Activated T-helper 1 cell treated with Interleukin-2 at 50 U/mL for 16 hours (primary cell): ENCODE measurements at places on chromosomes 3 and 15.

- no peak for DNase-seq
These were observed 67.1 kb upstream of the CDV3 start for GRCh38 chr3:133506215-133506901.

DNA sequence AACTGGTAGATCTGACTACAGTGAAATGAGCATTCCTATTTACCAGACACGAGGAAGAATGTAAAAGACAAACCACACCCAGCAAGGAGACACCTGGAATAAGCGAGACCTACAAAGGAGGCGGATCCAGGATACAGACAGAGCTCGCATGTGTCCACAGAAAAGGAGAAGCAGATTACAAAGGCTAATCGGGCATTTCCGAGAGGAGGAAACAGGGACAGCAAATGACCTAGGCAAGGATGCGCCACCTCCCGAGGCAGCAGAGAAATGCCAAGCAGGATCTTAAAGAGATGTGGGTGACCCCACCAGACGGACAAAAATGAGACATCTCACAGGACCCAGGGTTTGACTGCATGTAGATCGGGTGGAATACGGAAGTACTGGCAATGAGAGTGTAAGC, 63.2 kb upstream of the IQSEC1 start:
- no peak for DNase-seq

GRCh38 chr15:84887938-84888337, 3.5 kb downstream of the SLC28A1 start:
- DNase-seq = no peak

GRCh38 chr15:74390647-74391288, 23.3 kb upstream of the CYP11A1 start:
- no peak for DNase-seq

DNA sequence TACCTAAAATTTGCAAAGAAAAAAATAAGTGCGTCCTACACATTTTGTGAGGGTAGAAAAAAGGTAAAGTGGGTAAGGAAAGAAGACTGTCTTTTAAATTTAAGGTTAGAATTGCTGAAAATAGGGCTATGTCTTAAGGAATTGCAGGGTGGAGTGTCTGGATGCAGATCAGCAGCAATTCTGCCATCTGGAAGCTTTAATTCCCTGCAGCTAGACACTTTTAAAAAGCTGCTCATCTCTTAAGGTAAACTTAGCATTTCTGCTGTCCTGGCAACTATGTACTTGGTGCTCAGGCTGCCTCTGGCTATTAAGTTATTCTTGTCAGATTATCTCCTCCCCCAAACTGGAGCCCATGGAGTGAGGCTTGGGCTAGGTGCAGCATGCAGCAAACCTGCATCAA, 420.2 kb downstream of the SI start:
- DNase-seq = no peak

DNA sequence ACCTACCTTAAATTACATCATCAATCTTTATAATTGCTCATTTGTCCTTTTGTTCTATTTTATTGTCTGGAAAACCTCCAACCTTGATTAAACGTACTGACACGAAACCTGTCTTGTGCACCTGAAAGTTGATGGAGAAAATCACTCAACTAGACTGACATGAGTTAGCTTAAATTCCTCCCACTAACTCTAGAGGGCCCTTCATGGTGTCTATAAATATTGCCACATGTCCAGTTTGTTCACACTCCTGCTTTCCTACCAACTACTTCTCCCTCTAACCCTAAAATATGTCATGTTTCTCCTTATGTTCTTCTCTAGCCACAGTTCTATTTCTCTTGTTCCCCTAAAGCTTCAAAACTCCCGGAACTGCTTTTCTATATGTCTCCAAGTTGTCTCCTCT, 59.8 kb upstream of the SGO1 start:
- DNase-seq = no peak
